ENCODE measurements at places on chromosomes 1 and 21.

GRCh38 chr1:228082214-228082917, at the start of gene ARF1:
Gene ARF1 (plus strand): TSS chr1:228082708. CDS start chr1:228097115, 14,407 bp downstream.
- peak; percentile 81 for DNase-seq

- DNase-seq, result peak; percentile 77
Observed at GRCh38 chr21:17783481-17784179, 35.5 kb downstream of the C21orf91 start.

- DNase-seq, result no peak
Observed at GRCh38 chr1:190759807-190760206, 282.1 kb upstream of the BRINP3 start.

GRCh38 chr1:86263101-86263500, 106.5 kb upstream of the COL24A1 start:
- no peak for DNase-seq

DNA sequence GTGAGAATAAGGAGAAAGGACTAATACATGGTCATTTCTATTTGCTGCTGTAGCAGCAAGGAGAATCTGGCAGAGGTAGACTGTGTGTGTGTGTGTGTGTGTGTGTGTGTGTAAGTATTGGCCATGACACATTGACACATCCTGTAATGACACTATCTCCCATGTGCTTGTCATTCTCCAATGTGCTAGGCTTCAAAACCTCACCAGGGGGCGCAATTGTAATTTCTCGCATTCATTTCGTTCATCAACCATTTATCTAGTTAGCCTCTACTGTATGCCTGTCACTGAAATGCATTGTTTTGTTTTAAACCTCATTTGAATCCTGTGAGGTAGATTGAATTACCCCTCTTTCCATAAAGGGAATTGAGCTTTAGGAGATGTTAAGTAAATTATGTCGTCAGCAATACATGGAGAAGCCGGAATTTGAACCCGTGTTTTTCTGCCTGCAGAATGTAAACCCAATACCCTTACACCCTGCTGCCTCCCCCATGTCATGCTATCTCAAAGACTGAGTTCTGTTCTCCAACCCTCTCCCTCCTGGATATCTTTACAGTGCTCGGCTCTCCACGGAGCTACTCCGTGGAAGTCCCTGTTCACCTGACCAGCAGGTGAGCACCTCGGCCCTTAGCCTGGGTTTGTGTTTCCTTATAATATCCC, 100.8 kb downstream of the UCK2 start:
- peak; percentile 56 for DNase-seq

GRCh38 chr1:168178227-168178637, 530 bp upstream of the TIPRL start:
- DNase-seq, result no peak

- no peak for DNase-seq
Observed at GRCh38 chr1:182404781-182405180, 4.3 kb upstream of the TEDDM1 start.

DNA sequence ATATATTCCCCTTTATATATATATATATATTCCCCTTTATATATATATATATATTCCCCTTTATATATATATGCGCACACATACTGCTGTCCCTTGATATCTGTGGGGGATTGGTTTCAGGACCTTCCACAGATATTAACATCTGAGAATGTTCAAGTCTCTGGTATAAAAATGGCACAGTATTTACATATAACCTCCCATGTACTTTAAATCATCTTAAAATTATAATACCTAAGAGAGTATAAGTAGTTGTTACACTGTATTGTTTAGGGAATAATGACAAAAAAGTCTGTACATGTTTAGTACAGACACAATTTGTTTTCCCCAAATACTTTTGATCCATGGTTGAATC, 45.8 kb downstream of the NR5A2 start:
- no peak for DNase-seq

DNA sequence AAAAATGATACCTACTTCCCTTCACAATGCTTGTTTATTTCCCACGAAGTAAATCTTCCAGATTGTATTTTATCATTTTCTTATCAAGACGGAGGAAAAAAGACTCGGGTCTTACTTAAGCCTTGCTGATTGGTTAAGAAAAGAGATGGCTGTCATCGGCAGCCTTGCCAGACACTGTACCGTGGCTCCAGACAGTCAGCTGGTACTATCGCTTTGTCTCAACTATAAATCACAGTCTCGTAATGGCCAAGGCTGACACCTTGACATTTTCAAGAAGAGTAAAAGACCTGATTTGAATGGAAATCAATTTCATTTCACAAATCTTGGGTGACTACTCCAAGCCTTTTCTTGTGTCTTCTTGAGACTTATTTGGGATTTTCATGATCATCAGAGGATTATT, 868.0 kb downstream of the USP25 start:
- no peak for DNase-seq

Data from AML-193 (cell line).